AG04449 (cell line): ENCODE measurements at places on chromosomes 4 and X.

DNA sequence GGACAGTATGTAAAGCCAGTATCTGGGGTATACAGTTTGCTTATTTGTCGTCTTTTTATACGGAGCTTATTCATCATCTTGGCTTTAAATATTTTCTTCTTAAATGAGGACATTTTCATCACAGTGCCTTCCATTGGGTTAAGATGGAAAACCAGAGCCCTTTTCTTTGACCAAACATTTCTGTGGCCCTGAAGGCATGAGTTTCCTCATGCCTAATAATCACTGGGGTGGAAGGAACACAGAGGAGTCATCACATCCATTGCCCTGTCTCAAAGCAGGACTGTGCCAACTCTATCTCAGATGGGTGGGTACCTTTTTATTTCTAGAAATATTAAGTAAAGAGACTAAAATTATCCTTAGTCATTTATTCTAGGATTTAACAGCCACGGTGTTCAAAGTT is 40.0 kb downstream of the CHRDL1 start:
- DNase-seq, result no peak

DNA sequence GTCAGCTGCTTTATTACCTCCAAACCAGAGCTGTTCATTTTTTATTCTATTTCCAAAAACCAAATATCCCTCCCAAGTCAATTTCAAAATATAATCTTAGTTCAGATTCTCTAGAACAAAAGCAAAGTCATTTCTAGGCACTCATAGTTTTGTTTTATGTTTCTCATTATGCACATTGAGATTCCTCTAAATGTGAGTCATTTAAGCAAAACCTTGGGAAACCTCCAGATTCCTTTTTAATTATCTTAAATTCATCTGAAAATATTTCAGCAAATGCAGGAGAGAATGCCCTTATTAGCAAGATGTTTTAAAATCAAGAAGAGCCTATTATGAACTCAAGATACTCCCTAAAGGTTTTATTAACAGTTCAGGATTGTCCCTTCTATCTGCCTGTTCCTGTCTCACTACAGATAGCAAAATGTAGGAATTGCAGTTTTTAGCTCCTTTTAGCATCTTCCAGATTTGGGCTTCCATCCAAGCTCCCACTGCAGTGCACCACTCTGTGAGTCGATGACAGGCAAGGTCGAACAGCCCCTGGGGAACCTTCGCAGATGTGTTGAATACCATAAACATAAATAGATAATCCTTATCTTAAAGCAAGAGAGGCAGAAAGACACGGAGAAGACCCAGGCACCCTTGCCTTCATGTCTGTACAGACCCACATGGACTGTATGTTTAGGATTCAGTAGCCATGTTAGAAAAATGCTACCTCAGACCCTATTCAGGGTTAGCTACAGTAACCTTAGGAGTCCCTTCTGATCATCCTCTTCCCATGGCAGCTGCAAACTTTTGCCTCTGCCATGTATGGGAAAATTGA is 11.3 kb upstream of the SLC9A7 start:
- no peak for DNase-seq

- no peak for DNase-seq
Measured at GRCh38 chrX:9498236-9498635, 33.4 kb downstream of the TBL1X start.

DNA sequence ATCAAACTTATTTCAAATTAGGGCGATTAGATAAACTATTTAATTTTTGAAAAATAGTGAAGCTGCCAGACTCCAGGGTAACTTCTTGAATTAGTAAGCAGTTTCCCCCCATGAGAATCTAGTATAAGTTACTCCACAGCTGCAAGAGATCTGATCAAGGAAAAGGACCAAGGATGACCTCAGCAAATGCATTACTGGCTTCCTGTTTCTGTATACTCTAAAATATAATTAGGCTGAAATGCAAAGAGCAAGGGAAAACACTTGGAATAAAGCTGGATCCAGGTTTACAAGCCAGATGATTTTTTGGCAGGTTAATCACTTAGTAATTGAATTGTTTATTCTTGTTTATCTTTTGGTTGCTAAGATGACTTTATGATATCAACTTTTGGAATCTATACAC is 13.4 kb upstream of the P2RY10 start:
- DNase-seq, result no peak

GRCh38 chr4:71366766-71367165 is 27.9 kb downstream of the SLC4A4 start:
- no peak for DNase-seq

DNA sequence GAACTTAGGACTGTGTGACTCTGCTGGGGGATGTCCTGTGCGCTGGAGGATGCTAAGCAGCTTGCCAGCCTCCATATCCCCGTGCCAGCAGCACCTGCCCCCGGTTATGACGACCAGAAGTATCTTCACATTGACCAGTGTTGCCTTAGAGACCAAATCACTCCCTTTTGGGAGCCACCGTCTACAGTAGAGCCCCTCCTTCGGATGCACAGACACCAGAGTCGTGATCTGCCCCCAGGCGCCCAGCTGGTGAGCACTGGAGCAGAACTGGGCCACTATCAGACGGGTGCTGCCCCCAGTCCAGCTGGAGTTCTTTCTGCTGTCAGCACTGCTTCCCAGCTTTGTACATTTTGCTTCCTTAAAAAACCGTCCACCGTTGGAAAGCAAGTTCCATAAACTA is 30.0 kb upstream of the TADA2B start:
- no peak for DNase-seq
